ENCODE measurements at places on chromosomes 7 and 10. TPM values are rescaled to one million over a fixed set of nuclear protein-coding genes. Genes with fewer than 3 reads are reported as not detected.

The INA gene
- not detected for total RNA-seq

The AGAP3 gene
- 62.7 TPM for total RNA-seq

The STOX1 gene
- 0.38 TPM for total RNA-seq

The GIMAP2 gene
- 4.7 TPM for total RNA-seq

The GATA3 gene
- 0.83 TPM for total RNA-seq

The SEMA3D gene
- total RNA-seq, result 1.1 TPM

The RET gene
- 6.6 TPM for total RNA-seq

The HYAL4 gene
- total RNA-seq, result not detected

The CFAP70 gene
- total RNA-seq, result 1.5 TPM

The GPR15LG gene
- not detected for total RNA-seq

The PILRA gene
- total RNA-seq, result 3.6 TPM

All from Right ventricle myocardium superior (tissue), 1 donor.